ENCODE measurements at places on chromosomes 1 and 21. TPM values are rescaled to one million over a fixed set of nuclear protein-coding genes. Genes with fewer than 3 reads are reported as not detected.

GRCh38 chr1:101373570-101373969 lies 136.8 kb downstream of the S1PR1 start:
- DNase-seq, result no peak

DNA sequence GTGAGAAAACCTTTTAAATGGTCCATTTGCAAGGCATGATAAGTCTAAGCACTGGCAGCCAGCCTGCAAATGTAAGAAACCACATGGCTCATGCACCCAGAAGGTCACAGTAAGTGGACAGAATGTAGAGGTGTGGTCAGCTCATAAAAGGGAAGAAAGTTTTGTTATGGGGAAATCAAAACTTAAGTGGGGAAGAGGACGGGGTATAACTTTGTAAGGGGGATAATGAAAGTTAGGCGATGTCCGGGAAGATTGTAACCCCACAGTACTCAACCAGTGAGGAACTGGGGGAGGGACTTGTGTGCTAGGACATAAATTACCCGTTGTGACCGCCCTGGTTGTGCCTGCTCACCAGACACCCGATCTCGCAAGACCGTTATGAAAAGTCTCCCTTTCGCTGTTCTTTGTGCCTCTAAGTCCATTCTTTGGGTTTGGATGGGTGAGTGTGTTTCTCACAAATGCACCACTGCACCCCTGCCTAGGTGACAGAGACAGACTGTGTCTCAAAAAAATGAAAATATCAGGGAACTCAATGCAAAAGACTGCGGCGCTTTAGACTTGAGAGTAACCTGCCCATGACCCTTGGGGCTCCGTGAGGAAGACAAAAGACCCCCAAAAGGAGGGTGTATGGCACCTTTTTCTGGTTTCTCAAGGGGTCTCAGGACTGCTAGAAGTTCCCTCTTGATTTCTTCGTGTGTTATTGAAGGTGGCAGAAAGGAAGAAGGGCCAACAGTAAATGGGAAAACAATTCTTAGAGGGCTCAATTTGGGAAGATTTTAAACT lies 28.6 kb upstream of the ZNF496 start:
- DNase-seq, result no peak

- DNase-seq, result no peak
Measured at GRCh38 chr1:197249324-197249723, 18.7 kb upstream of the CRB1 start.

IKBKE gene
- 6.5 TPM for total RNA-seq

DNA sequence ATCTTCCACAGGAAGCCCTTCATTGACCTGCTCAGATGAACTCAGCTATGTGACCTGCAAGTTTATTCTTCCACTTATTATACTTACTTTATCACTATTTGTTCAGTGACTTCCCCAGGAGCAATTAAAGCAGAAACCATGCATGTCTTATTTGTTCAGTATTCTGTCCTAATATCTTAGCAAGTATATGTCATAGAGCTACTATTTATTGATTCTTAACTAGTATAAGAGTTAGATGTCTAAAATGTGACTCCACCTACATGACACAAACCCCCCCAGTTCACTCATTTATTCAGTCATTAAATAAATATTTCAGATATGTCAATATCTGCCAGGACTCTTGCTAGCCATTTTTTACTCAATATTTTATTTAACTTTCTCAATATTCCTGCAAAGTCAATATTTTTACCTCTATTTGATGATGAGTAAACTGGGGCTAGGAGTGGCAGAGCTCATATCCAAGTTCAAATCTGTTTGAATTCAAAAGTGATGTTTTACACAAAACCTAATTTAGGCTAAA lies 469.0 kb upstream of the USP24 start:
- no peak for DNase-seq

DNA sequence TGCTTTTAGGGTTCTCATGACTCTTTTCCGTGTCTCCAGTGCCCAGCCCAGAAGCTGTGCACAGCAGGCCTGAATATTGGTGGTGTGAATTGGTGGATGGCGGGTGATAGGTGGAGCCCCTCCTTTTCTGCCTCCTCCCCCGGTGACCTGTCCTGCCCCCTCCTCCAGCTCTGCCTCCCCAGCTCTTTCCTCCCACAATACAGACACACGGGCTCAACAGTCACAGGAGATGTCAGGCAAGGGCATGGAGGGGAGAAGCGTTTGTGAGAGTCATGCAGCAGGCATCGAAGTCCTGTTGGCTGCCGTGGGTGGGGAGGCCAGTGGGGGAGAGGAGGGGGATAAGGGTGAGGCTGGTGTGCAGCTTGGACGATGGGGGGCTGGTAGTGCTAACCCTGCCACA lies 17.3 kb upstream of the TTC4 start:
- DNase-seq, result no peak

DNA sequence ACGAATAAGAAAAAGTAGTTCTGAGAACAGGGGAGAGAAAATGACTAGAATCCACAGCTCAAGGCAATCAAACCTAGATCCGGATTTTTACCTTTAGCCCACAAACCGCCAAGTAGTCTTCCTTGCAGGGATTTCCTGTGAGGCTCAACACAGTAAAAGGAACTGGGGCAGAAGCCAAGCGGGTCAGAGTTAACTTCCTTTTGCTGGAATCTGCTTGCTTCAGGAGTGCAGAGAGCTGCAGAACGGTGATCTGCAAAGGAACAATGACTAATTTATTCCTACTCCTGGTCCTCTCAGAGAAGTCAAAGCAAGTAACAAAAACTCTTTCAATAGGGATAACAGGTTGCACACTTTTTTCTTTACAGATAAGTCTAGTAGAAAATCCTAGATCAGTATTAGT lies 53.4 kb downstream of the UBR4 start:
- peak; percentile 29 for DNase-seq

GRCh38 chr1:69409731-69410456 lies 157.8 kb upstream of the LRRC7 start:
- DNase-seq, result no peak

DNA sequence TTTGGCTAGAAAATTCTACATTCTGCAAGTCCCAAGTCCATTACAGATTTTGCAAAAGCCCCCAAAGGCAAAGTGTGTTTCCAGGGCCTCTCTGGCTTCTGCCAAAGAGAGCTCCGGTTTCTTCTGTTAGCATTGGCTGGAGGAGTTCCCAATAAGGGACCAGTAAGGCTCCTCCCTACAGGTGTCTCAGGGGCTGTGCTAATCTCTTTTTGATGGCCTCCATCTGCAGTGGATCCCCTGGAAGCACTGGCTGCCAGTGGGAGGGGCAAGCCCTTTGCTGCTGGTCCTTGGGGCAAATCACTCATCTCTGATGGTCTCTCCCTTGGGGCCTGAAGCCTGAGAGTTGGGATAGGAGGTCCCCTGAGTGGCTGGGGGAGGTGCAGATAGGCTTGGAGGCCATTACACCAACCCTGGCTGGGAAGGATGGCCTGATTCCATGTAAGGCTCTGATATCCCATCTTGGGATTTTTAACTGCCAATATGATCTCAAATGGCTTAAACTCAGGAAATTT lies 89.1 kb upstream of the USP24 start:
- DNase-seq, result peak; percentile 93

DNA sequence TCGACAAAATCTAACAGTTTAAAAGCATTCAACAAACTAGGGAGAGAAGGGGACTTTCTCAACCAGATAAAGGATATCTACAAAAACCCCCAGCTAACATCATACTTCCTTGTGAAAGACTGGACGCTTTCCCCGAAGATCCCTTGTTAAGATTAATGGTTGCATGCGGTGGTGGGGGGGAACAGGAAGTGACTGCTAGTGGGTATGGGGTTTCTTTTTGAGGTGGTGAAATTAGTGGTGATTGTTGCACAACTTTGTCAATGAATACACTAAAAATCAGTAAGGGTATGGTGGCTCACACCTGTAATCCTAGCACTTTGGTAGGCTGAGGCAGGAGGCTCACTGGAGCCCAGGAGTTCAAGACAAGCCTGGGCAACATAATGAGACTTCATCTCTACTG lies 26.9 kb upstream of the EYA3 start:
- DNase-seq, result no peak

GUCA2B gene
- not detected for total RNA-seq

DNA sequence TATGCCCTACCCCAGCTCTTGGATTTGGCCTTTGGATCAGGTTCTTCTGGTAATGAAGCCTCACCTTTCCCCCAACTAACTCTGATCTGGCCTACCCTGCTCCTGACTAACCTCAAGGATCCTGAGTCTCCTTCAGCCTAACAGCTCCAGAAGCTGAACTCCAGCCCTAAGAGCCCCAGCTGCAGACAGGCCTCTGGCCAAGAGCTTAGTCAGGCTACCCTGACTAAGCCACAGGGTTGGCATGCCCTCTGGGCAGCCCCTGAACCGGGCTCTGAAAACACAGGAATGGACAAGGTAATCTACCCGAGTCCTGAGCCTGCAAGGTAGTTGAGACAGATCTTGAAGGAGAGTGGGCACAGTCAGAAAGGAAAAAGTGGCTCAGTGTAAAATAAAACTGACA lies 29.4 kb downstream of the COA7 start:
- no peak for DNase-seq

OLFML3 gene
- total RNA-seq, result 81.0 TPM

DNASE2B gene
- not detected for total RNA-seq

GRCh38 chr1:9718006-9718680 lies 66.6 kb downstream of the PIK3CD start:
- DNase-seq, result no peak

- peak; percentile 44 for DNase-seq
Measured at GRCh38 chr1:174743654-174744561, 255.8 kb upstream of the CACYBP start.

DNA sequence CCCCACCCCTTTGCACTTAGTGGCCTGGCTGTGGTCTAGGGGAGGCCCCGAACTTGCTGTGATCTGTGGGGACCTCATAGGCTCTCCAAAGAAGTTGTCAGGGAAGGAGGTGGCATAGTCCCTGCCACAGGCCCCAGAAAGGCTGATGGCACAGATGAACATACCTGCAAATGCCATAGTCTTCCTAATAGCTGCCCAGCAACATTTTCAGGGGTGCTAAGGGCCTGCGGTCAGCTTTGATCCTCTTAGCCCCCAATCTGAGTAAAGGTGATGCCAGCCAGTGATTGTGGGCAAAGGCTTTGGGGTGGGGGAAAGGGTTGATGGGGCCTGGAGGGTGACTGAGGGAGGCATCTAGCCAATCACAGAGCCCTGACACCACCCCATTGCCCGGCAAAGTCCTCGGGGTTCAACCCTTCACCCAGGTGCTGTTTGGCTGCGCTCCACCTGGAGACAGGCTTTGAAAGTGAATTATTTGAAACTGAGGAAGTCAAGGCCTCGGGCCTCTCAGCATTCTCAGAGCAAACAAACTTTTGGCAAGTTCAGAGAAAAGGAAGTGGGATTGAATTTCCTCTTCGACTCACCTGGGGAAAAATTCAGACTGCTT lies 35.8 kb downstream of the PAX7 start:
- no peak for DNase-seq

REN gene
- total RNA-seq, result 0.30 TPM

IFNGR2 gene
- total RNA-seq, result 63.1 TPM

DNA sequence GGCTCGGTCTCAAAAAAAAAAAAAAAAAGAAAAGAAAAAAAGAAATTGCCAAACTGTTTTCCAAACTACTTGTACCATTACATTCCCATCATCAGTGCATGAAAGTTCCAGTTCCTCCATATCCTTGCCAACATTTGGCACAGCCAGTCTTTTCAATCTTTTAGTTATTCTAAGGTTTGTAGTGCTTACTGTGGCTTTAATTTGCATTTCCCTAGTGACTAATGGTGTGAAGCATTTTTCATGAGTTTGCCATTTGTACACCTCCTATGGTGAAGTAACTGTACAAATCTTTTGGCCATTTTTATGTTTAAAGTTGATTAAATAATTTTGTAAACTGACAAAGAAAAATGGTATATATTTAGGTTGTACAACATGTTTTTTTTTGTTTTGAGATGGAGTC lies 70.7 kb downstream of the DEGS1 start:
- DNase-seq, result no peak

SERPINC1 gene
- not detected for total RNA-seq

DNA sequence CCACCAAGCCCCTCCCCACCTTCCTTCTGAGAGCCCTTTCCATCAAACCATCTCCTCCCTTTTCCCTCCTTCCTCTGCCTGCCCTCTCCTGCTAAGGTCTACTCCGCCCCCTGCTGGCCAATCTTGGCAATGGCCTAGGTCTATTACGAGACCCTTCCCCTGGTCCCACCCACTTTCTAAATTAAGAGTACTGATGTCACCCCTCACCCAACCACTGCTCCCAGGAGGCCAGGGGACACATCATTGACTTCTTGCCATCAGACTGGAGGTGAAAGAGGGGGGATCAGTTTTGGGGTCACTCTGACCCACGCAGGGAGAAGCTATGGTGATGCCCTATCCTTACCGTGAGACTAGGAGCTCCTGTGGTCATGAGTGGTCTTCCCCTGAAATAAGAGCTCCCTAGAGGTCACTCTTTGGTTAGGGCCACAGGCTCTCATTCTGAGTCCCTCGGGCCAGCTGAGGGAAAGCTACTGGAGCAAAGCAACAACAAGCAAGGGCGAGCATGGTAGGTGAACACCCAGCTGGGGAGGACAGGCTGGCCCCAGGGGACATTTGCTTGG lies 34.6 kb upstream of the S100A7 start:
- peak; percentile 39 for DNase-seq

ACKR1 gene
- total RNA-seq, result 8.5 TPM

- DNase-seq, result no peak
Measured at GRCh38 chr1:113409363-113409762, 19.0 kb downstream of the MAGI3 start.

GRCh38 chr1:219439376-219439775 lies 173.5 kb downstream of the ZC3H11B start:
- no peak for DNase-seq

- peak; percentile 80 for DNase-seq
Measured at GRCh38 chr21:33916200-33916567, 580 bp upstream of the ATP5PO start.

Measured in skin of body (tissue), 3 donors.